Hepatocyte (in vitro differentiated cells): ENCODE measurements at places on chromosomes 7 and 10. TPM values are rescaled to one million over a fixed set of nuclear protein-coding genes. Genes with fewer than 3 reads are reported as not detected.
A peak's percentile ranks its signal among the peaks of the same experiment; 100 is the strongest.

- H3K36me3 ChIP-seq, result no peaks in the 10 kb centered on the region
- no peaks in the 10 kb centered on the region for H3K4me1 ChIP-seq
- H3K27ac ChIP-seq, result no peak overlapping the region
- no peak overlapping the region for H3K4me3 ChIP-seq
- DNase-seq, result no peak
- H3K27me3 ChIP-seq, result no peaks in the 10 kb centered on the region
These were observed 33.2 kb downstream of the HELLS start for GRCh38 chr10:94578790-94579189.

GRCh38 chr7:137685433-137686164, 161.2 kb downstream of the DGKI start:
- H3K36me3 ChIP-seq, result no peaks in the 10 kb centered on the region
- peaks cover 44% of the 10 kb centered on the region for H3K27me3 ChIP-seq
- DNase-seq, result no peak

DNA sequence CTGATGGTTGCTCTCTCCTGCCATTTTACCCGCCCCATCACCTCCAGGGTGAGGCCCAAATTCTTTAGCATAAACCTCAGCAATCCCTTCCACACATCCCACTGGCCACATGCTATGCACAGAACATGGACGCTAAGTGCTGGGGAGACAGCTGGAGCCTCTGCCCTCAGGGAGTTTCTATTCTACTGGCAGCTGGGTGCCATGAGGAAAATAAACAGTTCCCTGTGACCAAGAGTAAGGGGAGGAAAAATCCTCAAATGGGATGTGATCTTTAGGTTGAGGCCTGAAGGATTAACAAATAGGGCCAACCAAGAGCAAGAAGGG, 1.2 kb downstream of the PARP12 start:
- H3K4me3 ChIP-seq, result no peak overlapping the region
- peaks cover 25% of the 10 kb centered on the region for H3K4me1 ChIP-seq

DNA sequence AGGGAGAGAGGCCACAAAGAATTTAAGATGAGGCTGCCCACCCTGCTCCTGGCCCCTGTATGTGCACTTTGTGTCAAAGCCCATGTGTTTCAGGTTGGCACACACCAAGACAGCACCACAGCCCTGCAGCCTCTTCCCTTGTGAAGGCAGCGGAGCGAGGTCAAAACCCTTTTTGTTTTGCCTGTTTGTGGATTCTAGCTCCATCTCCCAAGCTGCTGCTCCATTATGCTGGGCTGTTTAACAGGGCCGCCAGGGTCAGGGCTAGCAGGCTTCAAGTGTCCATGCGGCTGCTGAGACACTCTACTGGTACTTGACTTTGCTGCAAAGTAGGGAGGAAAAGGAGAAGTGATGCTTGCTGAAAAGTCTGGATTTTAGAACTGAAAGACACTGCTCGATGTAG, 142.3 kb upstream of the EFCAB10 start:
- H3K4me1 ChIP-seq, result no peaks in the 10 kb centered on the region
- no peak overlapping the region for H3K4me3 ChIP-seq
- H3K27me3 ChIP-seq, result no peaks in the 10 kb centered on the region
- DNase-seq, result no peak

- H3K36me3 ChIP-seq, result no peaks in the 10 kb centered on the region
- H3K27me3 ChIP-seq, result no peaks in the 10 kb centered on the region
- no peak overlapping the region for H3K27ac ChIP-seq
- H3K4me3 ChIP-seq, result no peak overlapping the region
- no peaks in the 10 kb centered on the region for H3K4me1 ChIP-seq
These were observed 68.1 kb downstream of the PODXL start for GRCh38 chr7:131488361-131488760.

GRCh38 chr7:130410868-130411541, 29.8 kb downstream of the CEP41 start:
- peak overlapping the region; percentile 3 for H3K27ac ChIP-seq
- DNase-seq, result no peak
- H3K4me3 ChIP-seq, result no peak overlapping the region

- peaks cover 14% of the 10 kb centered on the region for H3K4me1 ChIP-seq
- no peaks in the 10 kb centered on the region for H3K36me3 ChIP-seq
- DNase-seq, result peak; percentile 38
- no peaks in the 10 kb centered on the region for H3K27me3 ChIP-seq
- peak overlapping the region; percentile 59 for H3K27ac ChIP-seq
These were observed 3.9 kb upstream of the ITGB1 start for GRCh38 chr10:32961895-32962369.

GRCh38 chr7:100865938-100866728, 1.1 kb upstream of the TRIP6 start:
- H3K27me3 ChIP-seq, result no peaks in the 10 kb centered on the region
- H3K36me3 ChIP-seq, result no peaks in the 10 kb centered on the region
- no peak for DNase-seq
- H3K4me1 ChIP-seq, result peaks cover 14% of the 10 kb centered on the region
- peak overlapping the region; percentile 93 for H3K27ac ChIP-seq

Gene NUTM2B
- 0.20 and 1.1 TPM in 2 replicates for total RNA-seq

Gene TMEM229A
- 0.17 and 1.3 TPM in 2 replicates for total RNA-seq

Gene GPR15LG
- total RNA-seq, result 0.52 and 2.6 TPM in 2 replicates

Gene MRLN
- total RNA-seq, result not detected in 2 replicates
